NCI-H748 treated with DMSO at 0.1 percent for 48 hours (cell line): ENCODE measurements at places on chromosomes 4 and X.

GRCh38 chr4:127967141-127967775, 2.1 kb downstream of the ABHD18 start:
- DNase-seq = no peak

GRCh38 chrX:13752646-13753045, 18.1 kb downstream of the OFD1 start:
- no peak for DNase-seq

GRCh38 chr4:118775405-118775804, 60.5 kb downstream of the SEC24D start:
- no peak for DNase-seq

DNA sequence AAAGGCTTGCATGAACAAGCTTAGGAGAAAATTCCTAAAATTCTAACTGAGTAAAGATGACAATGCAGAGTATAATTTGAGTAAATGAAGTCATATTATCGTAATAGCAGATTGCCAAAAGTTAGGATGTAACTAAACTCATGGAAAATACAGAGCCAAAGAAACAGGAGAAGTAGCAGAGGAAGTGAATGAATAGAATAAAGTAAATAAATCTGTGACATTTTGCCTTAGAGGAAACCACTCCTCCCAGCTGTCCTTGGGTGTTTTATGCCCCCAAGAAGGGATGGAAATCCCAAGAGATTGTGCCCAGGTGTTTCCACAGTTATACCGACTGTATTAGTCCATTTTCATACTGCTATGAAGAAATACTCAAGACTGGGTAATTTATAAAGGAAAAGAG, 1.9 kb upstream of the BMX start:
- no peak for DNase-seq

DNA sequence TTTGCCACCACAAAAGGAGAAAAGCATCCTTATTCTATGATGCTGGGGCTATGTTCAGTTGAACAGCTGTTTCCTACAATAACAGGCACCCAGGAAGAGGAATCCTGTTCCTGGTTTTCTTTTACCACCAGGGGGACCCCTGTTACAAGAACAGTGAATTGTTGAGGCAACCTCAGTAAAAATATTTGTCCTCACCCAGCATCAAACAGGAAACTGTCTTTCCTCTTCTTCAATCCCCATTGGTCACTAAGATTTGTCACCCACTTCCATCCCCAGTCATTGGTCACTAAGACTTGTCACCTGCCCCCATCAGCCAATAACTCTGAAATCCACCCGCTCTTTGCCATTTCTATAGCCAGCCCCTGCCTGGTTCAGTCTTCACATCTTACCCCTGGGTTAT, 143.5 kb upstream of the GALNT7 start:
- DNase-seq = peak; percentile 61

DNA sequence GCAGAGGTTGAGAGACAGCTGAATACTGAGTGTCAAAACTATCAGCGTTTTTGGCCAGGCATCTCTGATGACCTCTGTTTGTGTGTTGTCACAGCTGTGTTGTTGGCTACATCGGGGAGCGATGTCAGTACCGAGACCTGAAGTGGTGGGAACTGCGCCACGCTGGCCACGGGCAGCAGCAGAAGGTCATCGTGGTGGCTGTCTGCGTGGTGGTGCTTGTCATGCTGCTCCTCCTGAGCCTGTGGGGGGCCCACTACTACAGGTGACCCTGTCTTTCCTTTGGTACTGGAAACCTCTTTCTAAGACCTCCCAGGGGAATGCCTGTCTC, 86.9 kb downstream of the EGF start:
- no peak for DNase-seq

DNA sequence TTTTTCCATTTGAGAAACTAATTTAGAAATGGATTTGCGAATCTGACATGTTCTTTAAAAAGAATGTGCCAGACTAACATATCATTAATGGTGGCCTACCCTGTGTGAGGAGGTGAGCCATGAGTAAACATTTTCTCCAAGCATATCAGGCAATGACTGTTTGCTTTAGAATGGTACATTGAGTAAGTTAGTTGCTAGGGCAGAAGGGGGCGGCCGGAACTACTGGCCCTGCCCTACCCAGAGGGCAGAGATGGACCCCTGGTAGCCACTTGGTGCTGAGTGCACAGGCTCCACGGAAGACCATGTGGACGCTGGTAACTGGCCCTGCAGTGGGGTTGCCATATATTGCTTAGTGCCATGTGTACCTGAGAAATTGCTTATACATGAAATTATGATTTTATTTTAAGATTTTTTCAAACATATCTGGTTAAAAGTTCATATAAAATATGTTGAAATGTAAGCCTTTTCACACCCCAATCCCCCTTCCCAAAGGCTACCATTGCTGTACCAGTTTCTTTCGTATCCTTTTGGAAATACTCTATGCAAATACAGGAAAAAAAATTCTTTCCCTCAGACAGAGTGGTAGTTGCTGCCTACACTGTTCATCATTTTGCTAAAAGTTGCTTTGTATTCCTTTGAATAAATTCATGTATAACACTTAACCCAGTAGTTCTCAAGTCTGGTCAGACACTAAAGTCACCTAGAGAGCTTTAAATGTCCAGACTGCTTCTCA, 8.8 kb downstream of the FNIP2 start:
- DNase-seq = no peak

GRCh38 chrX:96791559-96791958, 92.1 kb upstream of the RPA4 start:
- no peak for DNase-seq

DNA sequence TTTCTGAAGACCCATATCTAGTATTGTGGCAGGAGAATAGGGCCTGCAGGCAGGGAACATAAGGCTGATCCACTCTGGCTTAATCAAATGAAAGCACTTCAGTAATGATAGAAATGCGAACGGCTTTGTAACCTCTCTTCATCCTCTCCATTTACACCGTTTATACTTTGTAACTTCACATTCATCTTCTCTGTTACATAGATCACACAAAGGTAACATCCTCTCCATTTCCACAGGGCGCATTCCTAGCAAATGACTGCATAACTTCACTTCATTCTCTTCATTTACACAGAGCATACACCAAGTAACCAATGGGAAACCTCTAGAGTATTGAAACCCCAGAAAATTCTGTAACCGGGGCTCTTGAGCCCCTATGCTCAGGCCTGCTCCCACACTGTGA, 65.5 kb upstream of the SLC34A2 start:
- no peak for DNase-seq

DNA sequence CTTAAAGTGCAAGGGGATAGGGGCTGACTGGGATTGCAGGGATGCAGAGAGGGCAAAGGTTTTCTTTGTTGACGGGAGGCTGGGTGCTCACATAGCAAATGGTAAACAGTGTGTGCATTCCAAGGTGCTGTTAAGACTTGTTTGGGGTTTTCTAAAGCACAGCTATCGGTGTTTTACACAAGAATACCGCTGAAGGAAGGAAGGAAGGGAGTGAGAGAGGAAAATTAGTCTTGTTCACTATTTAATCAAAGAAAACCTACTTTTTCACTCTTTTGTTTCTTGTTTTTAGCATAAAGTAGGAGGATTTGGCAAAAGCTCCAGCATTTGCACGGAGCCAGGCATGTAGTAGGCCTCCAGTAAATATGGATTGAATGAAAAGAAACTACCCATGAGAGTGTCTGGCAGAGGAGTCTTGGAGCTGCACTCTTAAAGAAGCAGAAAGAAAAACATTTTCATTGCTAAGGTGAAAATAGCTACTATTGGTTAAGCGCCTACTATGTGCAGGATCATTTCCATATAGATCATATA, 99.7 kb downstream of the FIP1L1 start:
- DNase-seq = no peak

- no peak for DNase-seq
These were observed 123.5 kb upstream of the JADE1 start for GRCh38 chr4:128686032-128686465.

DNA sequence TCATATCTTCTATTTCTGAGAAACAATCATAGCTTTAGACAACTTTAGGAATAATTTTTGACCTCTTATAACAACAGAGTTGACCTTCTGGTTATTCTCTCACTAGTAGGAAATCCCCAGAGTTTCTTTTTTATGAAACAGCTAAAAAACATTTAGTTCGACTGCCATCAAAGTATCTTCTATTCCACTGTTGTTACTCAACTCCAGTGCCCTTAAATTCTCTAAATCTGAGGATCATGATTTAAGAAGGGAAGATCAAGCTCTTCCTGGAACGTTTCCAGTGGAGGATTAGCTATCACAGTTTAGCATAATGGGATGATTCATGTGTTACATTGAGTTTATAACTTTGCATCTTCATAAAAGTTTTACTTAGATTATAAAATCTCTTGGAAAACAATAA, 134.9 kb upstream of the VEGFC start:
- DNase-seq = no peak

DNA sequence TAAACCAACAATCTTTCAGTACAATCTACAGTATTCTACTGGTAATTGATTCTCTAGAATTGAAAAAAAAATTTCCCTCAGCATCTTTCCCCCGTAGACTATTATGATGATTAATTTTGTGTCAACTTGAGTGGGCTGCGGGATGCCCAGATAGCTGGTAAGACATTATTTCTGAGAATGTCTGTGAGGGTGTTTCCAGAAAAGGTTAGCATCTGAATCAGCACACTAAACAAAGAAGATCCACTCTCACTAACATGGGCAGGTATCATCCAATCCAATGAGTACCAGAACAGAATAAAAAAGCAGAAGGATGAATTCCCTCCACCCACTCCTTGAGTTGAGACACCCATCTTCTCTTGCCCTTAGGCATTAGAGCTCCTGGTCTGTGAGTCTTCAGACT, 186.1 kb upstream of the MAB21L2 start:
- no peak for DNase-seq

DNA sequence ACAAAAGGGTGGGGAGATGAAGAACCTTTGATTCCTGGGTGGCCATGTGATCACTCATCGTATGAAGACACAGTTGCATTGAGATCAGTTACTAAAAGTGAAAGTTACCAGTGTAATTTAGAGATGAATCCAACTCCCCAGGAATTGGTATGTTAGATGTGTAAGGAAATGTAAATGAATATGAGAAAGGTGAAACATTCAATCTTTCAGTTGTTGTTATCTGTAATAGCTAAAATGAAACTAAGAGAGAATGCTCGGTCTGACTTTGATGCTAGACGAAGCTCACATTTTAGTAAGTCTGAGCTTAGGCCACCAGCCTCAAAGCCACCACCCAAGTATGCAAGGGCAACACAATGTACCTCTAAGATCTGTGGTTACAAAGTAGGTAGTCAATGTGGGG, 194.3 kb upstream of the POF1B start:
- DNase-seq = no peak

- DNase-seq = no peak
These were observed 58.7 kb downstream of the RWDD4 start for GRCh38 chr4:183600189-183600685.

DNA sequence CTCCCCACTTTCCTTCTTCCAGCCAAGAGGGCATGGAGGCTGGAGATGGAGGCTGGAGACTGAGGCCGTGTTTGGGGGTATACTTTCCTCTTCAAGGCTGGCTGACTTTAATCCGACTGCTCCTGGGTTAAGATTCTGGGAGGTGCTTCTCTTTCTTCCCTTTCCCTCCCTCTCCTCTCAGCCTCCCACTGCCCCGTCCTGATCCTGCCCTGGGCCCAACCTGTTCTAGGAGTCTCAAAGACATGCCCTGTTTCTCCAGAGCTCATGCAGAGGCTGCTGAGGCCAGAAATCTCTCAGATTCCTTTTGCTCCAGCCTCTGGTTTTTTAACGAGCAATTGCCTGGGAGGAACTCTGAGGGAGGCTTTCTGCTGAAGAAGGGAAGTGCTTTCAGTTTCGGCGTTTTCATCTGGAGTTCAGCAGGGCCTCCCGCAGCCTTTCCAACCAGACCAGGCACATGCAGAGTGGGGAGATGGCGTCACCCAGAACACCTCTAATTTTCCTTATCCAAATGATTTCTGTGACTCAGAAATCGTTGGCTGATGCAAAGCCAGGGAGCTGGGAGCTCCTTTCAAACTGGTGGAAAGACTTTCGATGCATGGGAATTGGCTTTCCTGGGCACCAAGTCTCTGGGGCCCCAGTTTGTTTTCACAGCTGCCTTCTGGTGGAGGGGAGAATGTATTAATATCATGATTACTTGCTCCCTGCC, 34.5 kb upstream of the FAM9C start:
- DNase-seq = no peak

DNA sequence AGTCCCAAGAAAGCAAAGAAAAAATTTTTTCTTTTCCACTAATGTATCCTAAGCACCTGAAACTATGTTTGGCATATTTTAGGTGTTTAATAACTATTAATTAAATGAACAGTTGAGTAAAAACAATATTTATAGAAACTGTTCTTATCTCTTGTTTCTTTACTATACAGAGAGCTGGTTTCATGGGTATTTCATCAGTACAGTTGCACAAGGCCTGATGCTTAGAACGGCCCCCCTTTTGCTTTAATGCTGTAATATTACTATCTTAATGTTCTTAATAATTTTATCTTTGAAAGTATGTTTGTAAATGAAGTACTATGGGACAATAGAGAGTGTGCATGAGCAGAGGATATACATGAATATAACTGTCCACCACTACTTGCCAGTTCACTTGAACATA, 479.1 kb upstream of the SLIT2 start:
- DNase-seq = no peak

GRCh38 chr4:187236209-187236890, 512.7 kb upstream of the FAT1 start:
- no peak for DNase-seq

DNA sequence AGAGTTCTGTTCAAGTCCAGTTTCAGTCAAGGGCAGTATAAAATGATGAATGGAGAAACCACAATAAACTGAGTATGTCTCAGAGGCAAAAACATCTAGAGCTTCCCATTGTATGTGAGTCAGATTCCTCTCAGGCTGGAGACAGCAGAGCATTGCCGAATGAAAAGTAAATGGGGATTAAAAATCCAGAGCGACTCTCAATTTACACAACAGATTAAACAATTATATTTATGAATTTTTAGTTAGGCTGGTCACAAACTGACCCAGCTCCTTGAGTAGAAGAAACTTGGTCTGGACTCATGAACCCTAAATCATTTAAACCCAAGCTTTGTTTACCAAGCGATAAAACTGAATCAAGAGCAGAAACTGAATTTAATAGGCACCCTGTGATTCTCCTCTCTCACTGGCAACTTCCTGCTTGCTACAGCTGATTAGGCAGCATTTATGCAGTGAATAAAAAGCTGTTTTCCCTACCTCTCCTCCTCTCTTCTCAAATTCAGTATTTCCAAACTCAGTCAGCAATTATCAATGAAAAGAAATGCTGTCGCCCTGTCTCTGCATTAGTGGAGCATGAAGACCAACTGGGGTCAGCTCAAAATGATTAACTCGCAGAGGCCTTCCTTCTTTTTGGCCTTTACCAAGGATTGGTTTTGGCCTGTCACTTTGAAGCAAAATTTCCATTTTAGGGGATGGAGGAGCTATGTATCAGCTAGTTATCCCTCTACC, 568.0 kb downstream of the PDHA2 start:
- peak; percentile 88 for DNase-seq

- DNase-seq = no peak
These were observed 27.5 kb upstream of the TBC1D8B start for GRCh38 chrX:106774981-106775380.
